Midbrain (tissue), 1 donor: ENCODE measurements at places on chromosomes 16 and 17.

GRCh38 chr17:17200831-17201230, 5.3 kb downstream of the PLD6 start:
- DNase-seq: no peak

DNA sequence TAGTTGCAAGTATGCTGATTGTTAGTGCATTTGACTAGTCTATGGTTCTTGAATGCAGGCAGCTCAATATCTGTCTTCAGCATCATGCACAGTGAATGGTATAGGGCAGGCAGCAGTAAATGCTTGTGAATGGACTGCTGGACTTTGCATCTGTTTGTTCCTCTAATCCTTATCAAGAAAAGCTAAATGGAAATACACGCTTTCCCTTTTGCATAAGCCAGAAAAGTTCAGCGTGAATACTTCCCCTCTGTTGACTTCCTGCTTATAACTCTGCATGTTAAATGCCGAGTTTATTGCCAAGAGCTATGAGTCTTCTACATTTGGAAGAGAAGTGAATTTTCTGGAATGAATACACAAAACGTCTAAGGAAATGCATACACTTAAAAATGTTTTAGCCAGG, 127.9 kb upstream of the CPHXL start:
- DNase-seq: no peak

- no peak for DNase-seq
Measured at GRCh38 chr17:66222798-66223350, 6.3 kb downstream of the APOH start.

DNA sequence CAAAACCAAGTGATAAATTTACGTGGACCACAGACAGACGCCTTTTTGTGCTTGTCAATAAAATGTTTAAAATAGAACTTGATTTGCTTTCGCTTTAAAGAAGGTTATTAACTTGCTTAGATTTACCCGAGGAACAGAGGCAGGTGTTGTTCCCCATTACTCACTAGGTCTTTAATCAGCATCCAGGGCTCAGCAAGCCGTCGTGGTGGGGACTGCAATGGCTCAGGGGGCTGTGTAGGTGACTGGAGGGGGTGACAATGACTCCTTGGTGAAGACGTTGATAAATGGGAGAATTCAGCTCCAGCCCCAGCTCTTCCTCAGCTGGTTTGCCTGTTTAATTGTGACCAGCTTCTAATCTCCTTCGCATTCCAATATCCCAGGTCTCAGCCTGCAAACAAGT, 231.4 kb downstream of the TMEM114 start:
- DNase-seq: no peak

GRCh38 chr17:78709119-78709681, 72.9 kb downstream of the CYTH1 start:
- DNase-seq: no peak
